ENCODE measurements at places on chromosomes 4 and X. TPM values are rescaled to one million over a fixed set of nuclear protein-coding genes. Genes with fewer than 3 reads are reported as not detected.

The RNF128 gene
- not detected for total RNA-seq

The F11 gene
- not detected for total RNA-seq

The NXF2B gene
- total RNA-seq = not detected

The HSFX2 gene
- total RNA-seq = 0.24 TPM

The DMRTC1B gene
- total RNA-seq = not detected

The STPG2 gene
- total RNA-seq = not detected

The ELK1 gene
- total RNA-seq = 35.4 TPM

The RNF175 gene
- total RNA-seq = not detected

The MAGEB17 gene
- not detected for total RNA-seq

The CXCL10 gene
- total RNA-seq = 0.20 TPM

The HTN3 gene
- not detected for total RNA-seq

The TMEM271 gene
- not detected for total RNA-seq

The ODAPH gene
- total RNA-seq = not detected

The SLC9B1 gene
- not detected for total RNA-seq
